Activated CD4-positive, alpha-beta T cell treated with anti-CD3 and anti-CD28 coated beads, Interleukin-2, amount 10 ng/mL, durations not matched to agents 7 days and 5 days (primary cell): ENCODE measurements at places on chromosomes 13 and 19. TPM values are rescaled to one million over a fixed set of nuclear protein-coding genes. Genes with fewer than 3 reads are reported as not detected.

Gene PPP1R37
- 21.7 TPM for total RNA-seq

Gene ELSPBP1
- not detected for total RNA-seq

Gene MTUS2
- total RNA-seq, result not detected

Gene MCEMP1
- not detected for total RNA-seq

Gene ZNF547
- total RNA-seq, result 4.6 TPM

Gene ADAMTSL5
- total RNA-seq, result 4.2 TPM

Gene SLITRK5
- total RNA-seq, result not detected

Gene ZNF177
- 0.75 TPM for total RNA-seq
